ENCODE measurements at places on chromosomes 16 and 17.

DNA sequence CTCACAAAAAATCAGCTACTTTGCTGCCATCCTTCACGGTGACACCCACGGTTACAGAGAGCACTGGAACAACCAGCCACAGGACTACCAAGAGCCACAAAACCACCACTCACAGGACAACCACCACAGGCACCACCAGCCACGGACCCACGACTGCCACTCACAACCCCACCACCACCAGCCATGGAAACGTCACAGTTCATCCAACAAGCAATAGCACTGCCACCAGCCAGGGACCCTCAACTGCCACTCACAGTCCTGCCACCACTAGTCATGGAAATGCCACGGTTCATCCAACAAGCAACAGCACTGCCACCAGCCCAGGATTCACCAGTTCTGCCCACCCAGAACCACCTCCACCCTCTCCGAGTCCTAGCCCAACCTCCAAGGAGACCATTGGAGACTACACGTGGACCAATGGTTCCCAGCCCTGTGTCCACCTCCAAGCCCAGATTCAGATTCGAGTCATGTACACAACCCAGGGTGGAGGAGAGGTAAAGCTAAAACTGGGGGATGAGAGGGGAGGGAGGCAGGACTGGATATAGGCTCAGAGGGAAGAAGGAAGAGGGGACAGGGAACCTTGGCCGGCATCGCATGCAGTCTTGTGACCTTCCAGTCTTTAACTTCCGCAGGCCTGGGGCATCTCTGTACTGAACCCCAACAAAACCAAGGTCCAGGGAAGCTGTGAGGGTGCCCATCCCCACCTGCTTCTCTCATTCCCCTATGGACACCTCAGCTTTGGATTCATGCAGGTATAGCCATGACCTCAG lies 581 bp downstream of the CD68 start:
- DNase-seq = no peak

- DNase-seq = peak; percentile 93
These were observed 5.4 kb upstream of the CRYBA1 start for GRCh38 chr17:29240968-29241963.

DNA sequence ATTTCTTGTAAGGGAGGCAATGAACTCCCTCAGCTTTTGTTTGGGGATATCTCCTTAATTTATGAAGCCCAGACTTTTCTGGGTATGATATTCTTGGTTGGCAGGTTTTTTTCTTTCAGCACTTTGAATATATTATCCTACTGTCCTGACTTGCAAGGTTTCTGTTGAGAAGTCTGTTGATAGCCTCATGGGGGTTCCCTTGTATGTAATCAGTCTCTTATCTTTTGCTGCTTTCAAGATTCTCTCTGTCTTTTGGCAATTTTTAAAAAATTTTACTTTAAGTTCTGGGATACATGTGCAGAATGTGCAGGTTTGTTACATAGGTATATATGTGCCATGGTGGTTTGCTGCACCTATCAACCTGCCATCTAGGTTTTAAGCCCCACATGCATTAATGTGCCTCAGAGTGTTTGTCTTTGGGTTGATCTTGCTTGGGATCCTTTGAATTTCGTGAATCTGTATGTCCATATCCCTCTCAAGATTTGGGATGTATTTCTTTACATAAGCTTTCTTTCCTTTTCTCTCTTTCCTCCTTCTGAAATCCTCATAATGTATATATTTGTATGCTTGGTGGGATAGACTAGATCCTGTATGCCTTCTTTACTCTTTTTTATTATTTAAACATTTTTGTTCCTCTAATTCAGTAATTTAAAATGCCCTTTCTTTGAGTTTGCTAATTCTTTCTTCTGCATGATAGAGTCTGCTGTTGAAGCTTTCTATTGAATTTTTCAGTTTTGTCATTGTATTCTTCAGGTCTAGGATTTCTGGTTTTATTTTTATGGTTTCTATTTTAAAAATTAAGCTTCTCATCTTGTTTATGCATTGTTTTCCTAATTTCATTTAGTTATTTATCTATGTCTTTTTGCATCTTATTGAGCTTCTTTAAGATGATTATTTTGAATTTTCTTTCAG lies 5.2 kb upstream of the KRT25 start:
- DNase-seq = no peak

- no peak for DNase-seq
These were observed 62.9 kb downstream of the SMPD3 start for GRCh38 chr16:68385371-68385770.

GRCh38 chr16:73390936-73391335 lies 343.0 kb upstream of the ZFHX3 start:
- no peak for DNase-seq

DNA sequence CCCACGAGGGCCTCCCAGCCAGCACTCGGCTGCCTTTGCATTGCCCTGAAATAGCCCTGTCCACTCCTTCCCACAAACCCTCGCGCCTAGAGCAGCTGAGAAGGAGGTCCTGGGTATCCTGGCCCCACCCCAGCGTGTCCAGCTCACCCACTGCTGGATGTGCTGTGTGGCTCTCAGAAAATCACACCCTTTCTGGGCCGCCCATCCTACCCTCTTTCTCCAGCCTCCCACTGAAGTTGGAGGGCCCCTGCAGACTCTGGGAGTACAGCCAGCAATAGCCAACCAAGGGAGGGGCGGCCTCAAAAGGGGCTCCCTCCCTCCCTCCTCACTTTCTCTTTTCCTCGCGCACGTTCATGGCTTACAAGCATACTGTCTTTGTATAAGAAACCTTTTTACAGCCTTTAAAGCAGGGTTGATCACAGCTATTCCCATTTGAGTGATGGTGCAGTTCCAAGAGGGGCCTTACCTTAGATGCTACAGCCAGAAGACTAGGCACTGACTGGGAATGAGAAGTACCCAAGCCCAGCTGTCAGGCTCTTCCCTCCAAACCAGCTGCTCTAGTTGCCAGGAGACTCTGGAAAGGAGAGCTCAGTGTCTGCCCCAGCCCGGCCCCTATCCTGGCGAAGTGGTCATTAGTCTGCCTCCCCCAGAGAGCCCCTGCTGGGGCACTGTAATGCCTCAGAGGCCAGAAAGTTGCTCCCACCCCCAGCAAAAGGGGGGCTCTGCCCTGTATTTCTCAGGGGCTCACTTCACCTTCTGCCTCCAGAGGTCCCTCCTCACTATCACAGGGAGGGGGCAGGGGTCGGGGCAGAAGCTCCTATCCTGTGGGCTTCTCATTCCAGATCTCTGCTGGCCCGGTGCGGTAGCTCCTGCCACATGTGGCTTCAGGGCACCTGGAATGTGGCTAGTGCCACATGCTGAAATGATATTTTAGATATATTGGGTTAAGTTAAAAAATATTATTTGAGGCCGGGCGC lies 38.1 kb downstream of the DCAKD start:
- peak; percentile 44 for DNase-seq

GRCh38 chr17:34847938-34848337 lies 113.3 kb downstream of the CCT6B start:
- DNase-seq = no peak

- no peak for DNase-seq
These were observed 136.7 kb upstream of the HS3ST2 start for GRCh38 chr16:22677024-22677830.

- no peak for DNase-seq
These were observed 17.5 kb downstream of the SBK1 start for GRCh38 chr16:28309811-28310311.

DNA sequence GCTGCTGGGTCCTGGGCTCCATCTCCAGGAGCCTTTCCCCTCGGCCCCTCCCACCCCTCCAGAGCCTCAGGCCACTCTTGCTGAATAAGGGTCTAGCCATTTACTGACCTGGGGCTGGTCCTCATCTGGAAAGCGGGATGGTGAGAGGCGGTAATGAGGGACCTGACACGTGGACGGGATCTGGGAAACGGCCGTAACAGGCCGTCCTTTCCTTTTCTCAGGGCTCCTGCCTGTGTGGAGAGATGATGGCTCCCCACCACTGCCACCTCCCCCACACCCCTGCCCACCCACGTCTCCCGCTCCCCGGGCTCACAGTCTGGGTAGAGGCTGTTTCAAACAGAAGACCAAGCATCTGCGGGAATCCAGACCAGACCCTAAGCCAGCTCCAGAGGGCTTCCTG lies 20.6 kb upstream of the KCNJ12 start:
- no peak for DNase-seq

DNA sequence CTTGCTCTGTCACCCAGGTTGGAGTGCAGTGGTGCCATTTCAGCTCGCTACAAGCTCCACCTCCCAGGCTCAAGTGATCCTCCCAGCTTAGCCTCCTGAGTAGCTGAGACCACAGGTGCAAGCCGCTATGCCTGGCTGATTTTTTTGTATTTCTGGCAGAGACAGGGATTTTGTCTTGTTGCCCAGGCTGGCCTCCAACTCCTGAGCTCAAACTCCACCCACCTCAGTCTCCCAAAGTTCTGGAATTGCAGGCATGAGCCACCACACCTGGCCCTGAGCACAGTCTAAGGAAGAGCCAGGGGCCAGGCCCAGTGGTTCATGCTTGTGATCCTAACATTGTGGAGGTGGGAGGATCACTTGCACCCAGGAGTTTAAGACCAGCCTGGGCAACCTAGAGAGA lies 21.8 kb upstream of the BCO1 start:
- no peak for DNase-seq

DNA sequence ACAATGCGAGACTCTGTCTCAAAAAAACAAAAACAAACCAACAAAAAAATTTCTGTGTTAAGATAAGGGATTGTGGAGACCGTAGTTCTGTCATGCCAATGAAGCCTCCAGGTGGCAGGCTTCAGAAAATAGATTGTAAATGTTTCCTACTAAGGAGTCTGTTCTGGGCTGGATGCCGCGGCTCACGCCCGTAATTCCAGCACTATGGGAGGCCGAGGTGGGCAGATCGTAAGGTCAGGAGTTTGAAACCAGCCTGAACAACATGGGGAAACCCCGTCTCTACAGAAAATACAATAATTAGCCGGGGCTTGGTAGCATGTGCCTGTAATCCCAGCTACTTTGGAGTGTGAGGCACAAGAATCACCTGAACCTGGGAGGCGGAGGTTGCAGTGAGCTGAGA lies 4.4 kb upstream of the SNX29 start:
- no peak for DNase-seq

DNA sequence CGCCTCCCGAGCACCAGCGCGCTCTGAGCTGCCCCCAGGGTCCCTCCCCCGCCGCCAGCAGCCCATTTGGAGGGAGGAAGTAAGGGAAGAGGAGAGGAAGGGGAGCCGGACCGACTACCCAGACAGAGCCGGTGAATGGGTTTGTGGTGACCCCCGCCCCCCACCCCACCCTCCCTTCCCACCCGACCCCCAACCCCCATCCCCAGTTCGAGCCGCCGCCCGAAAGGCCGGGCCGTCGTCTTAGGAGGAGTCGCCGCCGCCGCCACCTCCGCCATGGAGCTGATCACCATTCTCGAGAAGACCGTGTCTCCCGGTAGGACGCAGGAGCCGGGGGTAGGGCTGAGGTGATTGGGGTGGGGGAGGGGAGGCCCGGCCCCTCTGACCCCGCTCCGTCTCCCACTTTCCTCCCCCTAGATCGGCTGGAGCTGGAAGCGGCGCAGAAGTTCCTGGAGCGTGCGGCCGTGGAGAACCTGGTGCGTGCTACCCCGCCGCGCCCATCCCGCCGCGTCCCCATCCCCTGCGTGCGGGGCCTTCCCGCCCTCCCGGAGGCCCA lies 329 bp downstream of the KPNB1 start:
- no peak for DNase-seq

DNA sequence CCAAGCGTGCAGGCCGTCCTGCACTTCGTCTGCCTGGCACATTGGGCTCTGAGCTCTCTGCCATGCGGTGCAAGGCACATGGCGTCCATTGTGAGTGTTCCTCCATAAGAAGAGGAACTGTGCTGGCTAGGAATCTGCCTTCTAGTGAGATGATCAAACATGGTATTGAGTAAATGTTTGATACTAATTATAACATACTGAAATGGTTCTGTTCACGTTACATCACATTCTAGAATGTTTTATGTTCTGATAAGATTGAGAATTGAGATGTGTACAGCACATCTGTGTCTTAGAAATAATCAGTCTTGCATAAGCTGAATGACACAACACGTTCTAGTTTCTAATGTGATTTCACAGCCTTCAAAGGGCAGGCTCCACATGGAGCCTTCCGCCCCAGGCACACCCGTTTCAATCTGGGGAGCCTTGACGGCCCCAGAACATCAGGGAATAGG lies 42.9 kb downstream of the USP10 start:
- no peak for DNase-seq

DNA sequence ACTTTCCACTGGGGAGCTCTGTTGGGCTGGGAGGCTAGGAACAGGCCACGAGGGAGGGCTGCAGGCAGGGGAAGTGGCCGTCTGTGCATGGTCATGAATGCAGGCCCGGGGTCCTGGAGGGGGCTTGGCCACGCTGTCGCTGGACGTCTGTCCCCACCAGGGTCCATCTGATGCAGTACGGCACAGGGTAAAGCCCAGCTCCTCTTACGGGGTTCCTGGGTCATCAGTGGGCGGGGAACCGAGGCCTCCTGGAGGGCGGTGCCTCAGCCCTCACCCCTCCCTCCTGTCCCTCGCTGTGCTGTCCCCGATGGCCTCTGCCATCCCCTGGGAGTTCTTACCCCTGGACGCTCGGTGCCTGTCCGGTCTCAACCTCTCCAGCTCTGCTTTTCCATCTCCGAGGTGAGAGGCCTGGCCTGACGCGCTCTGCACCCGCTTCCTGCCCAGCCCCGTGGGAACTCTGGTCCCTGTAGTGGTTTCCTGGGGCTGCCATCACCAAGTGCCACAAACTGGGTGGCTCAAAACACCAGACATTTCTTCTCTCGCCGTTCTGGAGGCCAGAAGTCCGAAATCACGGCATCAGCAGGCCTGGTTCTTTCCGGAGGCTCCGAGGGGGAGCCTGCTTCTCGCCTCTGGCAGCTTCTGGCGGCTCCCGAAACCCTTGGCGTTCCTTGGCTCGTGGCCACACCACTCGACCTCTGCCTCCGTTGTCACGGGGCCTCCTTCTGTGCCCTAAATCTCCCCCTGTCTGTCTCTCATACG lies 182.8 kb downstream of the SEC14L1 start:
- DNase-seq = no peak

GRCh38 chr17:80182845-80183223 lies 13.0 kb downstream of the CARD14 start:
- DNase-seq = no peak

GRCh38 chr17:40190197-40191021 lies 13.1 kb downstream of the RAPGEFL1 start:
- DNase-seq = no peak

GRCh38 chr17:42651392-42651791 lies 7.7 kb upstream of the TUBG2 start:
- DNase-seq = no peak

- no peak for DNase-seq
These were observed 3.9 kb downstream of the SMIM5 start for GRCh38 chr17:75637143-75637538.

DNA sequence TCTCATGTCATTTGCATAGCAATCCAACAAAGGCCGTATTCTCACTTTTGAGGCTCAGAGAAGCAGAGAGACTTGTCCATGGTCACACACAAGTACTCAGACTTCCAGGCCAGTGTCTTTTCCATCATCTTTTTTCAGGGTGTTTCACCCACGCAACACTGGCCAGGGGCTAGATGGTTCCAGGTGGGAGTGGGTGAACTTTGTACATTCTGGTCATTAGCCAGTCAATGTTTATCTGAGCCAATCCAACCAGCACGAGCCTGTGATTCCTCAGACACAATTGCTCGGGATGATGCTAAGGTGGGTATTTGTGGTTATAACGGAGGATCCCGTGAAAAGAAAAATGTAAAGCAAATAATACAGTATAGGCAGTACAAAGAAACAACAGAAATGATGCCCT lies 56.3 kb downstream of the ZFHX3 start:
- DNase-seq = no peak

- no peak for DNase-seq
These were observed 110.4 kb downstream of the MRTFB start for GRCh38 chr16:14181371-14182050.

GRCh38 chr17:57877803-57878377 lies 28.0 kb upstream of the MRPS23 start:
- no peak for DNase-seq
